Cardiac fibroblast (primary cell): ENCODE measurements at places on chromosomes 13 and 19.

DNA sequence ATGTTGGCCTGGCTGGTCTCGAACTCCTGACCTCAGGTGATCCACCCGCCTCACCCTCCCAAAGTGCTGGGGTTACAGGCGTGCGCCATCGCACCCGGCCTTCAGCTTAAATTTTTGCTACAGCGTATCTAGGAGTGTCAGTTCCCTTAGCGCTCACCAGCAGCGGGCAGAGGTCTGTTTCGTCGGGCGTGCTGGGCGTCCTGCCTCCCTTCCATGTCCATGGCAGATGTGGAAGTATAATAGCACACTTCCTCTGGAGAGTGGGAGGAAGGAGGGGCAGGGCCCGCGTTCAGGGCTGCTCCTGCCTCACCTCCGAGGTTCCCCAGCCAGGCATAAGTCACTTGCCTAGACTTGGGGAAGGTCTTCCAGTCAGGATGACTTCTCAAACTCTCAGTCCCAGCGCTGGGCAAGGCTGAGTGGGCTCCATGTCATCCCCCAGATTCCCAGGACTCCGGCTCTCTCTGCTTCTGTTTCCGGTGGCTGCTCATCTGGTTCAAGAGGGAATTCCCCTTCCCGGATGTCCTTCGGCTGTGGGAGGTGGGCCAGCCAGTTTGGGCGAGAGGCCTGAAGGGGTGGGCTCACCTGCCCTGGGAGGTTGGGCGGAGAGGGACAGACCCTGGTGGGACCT lies 9.5 kb downstream of the IL4I1 start:
- no peak for DNase-seq

DNA sequence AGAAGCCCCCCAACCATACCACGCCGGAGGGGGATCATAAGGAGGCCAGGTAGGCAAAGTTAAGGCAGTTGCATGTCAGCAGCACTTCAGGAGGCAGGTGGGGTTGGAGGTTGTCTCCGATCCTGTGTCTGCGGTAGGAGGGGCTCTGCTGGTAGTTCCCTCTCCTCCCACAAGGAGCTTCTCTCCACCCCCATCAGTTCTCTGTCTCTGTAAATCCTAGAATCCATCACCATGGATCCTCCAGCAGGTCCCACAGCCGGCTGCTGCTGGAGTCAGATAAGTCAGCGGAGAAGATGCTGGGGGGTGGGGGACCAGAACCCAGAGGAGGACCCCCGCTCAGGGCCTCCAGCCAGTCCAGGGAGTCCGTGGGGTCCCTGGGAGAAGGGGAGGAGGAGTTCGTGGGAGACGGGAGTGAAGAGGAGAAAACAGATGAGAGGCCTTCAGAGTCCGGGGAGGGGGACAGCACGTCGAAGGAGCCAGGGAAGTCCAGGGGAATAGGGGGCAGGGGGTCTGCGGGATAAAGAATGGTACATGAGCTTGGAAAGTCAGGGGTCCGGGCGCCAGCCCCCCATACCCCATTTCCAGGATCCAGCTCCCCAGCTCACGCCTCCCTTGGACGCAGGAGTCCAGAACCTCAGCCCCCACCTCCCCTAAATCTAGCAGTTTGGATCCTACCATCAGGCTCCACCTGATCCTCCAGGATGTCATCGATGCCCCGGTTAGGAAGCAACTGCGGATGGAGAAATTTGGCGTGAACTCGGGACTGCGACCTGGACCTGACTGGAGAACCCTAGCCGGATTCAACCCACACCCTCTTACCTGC lies 6.3 kb downstream of the MAMSTR start:
- DNase-seq, result no peak

GRCh38 chr19:13206587-13206986 lies 56.4 kb downstream of the IER2 start:
- no peak for DNase-seq

GRCh38 chr19:41194157-41194552 lies 1.1 kb downstream of the CYP2S1 start:
- DNase-seq, result no peak

DNA sequence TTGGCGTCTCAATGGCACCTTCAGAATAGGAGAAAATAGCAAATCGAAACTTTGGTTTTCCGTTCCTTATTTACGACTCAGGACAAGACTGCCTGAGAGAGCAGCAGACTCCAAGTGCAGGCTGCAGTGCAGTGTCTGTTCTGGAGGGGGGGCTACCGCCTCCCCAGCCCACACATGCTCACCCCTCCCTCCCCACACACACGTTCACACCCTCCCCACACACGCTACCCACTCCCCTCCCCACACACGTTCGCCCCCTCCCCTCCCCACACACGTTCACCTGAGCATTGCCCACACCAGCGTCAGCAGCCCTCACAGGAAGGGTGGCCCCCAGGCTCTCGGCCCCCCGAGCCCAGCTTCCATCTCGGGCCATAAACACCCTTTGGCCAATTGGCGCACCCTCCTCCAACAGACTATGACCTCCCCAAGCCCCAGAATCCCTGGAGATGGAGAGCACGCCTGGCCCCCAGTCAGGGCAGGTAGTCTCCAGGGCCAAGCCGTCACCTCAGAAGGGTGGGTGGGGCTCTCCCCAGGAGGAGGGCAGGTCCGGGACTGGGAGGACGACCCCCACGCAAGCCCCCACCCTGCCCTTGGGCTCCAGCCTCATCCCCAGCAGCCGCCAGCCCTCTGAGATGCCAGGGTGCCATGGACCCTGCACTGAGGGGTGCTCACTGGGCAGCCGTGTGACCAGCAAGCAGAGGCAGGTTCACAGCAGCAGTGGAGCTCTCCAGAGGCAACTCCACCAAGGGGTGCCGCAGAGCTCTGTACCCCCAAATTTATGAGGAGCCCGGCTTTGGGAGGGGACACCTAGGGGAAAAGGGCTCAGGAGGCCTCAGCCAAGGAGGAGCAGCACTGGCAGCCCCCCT lies 27.5 kb downstream of the RASA3 start:
- DNase-seq, result no peak

DNA sequence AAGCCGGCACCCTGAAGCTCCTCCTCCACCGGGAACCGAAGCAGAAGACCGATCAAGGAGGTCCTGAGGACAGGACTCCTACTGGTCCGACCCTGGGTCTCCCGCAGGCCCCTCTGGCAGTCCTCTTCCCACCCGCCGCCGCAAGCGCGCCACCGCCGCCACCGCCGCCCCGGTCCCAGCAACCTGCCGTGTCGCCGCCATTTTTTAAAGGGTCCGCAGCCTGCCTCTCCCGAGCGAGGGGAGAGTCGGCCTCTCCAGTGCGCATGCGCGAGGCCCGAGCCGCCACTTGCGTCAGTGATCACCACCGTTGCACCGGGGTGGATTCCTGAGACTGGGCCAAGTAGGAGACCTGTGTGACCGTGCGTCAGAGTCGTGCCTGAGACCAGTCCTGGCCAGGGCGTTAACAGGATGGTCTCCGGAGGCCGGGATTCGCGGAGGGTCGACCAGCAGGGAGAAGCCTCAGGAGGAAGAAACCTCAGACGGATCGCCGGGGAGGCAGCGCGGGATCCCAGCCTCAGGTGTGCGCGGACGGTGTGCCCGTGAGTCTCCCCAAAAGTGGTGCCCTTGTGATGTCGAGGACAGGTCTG lies 51.6 kb downstream of the ZNF146 start:
- DNase-seq, result no peak

DNA sequence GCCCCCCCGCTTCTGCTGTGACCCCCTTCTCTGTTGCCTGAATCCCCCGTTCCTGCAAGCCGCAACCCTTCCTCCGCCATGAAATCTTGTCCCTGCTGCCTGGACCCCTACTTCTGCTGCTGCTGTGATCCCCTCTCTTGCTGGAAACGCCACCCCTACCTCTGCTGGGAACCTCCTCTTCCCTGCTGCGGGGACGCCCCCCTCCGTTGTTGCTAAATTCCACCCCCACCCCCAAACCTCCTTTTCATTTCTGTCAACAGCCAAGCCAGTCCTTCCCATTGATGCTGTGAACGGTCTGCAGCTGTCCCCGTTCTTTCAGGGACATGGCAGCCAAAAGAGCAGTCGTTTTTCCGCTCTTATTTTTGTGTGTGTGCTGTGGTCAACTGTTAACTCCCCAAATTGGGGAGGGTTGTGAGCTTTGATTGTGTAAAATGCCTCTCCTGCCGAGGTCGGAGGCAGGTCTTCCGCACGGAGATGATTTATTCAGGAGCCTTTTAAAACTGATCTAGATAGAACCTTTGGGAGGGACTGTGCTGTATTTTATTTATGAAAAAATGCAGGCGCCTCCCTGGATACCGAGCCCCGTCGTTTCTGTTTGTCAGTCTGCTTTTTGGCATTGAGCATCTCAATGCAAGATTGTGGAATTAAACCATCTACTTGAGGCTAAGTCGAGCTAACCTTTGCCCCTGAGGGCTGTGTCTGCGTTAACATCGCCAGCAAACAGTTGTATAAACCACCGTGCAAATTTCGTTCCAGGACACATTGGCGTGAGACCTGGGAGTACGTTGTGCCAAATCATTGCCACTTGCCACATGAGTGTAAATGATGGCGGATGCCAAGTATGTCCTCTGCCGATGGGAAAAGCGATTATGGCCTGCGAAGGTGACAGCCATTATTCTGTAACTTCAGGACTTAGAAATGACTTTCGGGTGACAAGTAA lies 27.9 kb upstream of the NDUFS7 start:
- DNase-seq, result peak; percentile 19

DNA sequence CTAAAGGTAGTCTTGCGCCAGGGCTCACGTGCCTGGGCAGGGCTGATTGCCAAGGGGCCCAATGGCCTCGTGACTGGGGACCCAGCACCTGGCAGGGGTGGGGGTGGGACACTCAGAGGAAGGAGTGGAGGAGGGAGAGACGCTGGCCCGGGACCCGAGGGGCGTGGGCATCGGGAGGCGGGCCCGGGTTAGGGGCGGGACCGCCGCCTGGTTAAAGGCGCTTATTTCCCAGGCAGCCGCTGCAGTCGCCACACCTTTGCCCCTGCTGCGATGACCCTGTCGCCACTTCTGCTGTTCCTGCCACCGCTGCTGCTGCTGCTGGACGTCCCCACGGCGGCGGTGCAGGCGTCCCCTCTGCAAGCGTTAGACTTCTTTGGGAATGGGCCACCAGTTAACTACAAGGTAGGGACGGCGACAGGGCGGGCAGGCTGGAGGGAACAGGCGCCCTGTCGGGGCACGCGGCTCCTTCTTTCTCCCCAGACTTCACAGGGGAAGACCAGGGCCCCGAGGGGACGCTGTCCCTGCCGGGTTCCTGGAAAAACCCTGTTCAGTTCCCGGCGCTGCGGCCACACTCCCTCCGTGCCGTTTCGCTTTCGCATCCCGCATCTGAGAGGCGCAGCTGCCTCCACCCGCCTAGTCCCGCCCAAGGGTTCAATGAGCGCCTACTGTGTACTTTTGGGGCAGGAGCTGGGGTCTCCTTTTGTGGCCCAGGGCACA lies at the start of gene IFI30:
TSS of gene IFI30 (plus strand) at position 242 of the 717 bp plus-strand sequence. CDS start at position 271, 29 bp downstream.
- DNase-seq, result peak; percentile 55

DNA sequence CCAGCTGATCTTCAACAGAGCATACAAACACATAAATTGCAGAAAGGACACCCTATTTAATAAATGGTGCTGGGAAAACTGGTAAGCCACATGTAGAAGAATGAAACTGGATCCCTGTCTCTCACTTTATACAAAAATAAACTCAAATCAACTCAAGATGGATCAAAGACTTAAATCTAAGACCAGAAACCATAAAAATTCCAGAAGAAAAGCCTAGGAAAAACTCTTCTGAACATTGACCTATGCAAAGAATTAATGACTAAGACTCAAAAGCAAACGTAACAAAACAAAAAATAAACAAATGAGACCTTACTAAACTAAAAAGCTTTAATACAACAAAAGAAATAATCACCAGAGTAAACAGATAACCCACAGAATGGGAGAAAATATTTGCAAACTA lies 74.5 kb upstream of the ABCC4 start:
- no peak for DNase-seq

DNA sequence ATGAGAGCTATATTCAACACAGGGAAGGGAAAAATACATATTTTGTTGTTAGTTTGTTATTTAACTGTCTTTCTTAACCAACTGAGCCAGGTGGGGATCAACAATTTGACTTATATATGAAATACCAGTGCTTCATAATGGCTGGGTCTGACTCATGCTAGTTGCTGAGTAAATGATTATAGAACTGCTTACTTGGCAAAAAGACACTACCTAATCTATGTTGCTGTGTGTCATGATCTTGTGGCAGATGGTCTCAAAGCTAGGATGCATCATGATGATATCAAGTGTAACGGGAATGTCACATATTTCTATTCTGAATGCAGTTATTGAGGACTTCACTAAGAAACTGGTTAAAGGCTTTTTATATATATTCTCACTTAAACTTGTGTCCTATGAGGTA lies 727.4 kb upstream of the SLITRK1 start:
- no peak for DNase-seq

DNA sequence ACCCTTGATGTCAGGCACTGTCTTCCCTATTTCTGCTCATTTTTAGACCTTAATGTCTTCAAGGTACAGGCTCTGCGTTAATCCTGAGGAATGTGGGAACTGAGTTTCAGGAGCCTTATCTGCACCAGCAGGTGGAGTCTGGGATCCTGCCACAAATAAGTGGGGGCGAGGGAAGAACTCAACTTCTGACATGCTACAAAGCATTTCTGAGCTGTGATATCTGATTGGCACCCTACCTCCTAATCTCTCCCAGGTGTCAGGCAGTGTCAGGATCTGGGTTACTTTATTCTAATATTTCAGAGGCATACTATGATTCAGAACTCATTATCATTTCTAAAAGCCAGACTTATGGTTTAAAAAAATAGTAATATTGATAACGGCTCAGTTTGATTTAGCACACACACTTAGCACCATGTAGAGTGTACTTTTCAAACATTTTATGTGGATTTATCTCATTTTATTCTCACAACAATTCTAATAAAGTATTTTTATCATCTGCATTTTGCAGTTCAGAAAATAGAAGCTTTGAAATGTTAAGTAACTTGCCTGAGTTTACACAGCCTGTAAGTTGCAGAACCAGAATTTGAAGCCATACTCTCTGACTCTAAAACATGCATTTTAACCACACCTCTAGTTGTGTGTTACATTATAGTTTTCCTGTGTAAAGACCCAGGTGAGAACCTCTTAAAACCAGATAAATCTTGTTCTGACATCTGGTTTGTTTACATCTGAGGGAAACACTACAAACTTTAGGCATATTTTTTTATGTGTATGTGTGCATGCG lies 358.6 kb downstream of the TDRD3 start:
- DNase-seq, result no peak

DNA sequence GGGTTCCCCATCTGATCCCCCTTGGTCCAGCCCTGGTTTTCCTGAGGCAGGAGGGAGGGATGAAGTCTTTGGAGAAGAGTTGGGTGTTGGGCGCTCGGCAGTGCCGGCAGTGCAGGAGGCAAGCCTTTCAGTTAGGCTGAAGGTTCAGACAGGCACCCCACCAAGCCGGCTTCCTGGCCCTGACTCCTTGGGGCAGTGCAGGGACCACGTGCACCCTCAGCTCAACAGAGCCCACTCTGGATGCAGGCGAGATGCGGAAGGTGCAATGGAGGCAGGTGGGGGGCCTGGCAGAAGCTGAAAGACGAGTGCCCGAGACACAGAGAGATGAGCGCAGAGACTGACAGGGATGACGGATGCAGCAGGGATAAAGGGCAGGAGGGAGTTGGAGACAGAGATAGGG lies 11.1 kb downstream of the MAMSTR start:
- no peak for DNase-seq

GRCh38 chr13:29849071-29849631 lies 1.3 kb downstream of the UBL3 start:
- DNase-seq, result peak; percentile 54
